ENCODE measurements at places on chromosomes 11 and 22.
A peak's percentile ranks its signal among the peaks of the same experiment; 100 is the strongest.

DNA sequence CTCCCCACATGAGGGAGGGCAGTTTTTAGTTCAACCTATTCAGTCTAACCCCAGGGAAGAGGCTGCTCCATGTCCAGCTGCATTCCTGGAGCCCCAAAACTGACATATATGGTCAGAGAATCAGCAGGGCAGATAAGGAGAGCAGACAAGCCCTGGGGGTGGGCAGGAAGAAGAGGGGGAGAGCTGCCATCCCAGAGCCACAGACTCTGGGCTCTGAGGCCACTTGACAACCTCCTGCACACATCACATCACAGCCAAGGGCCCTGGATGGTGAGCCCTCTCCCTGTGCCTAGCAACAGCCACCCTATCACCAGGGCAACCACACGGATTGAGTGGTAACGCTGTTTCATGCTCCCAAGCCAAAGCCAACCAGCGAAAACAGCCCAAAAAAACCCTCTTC is 3.1 kb downstream of the ARHGAP1 start:
- DNase-seq = no peak

- DNase-seq = no peak
Measured at GRCh38 chr22:47376901-47377505, 614.6 kb downstream of the TBC1D22A start.

DNA sequence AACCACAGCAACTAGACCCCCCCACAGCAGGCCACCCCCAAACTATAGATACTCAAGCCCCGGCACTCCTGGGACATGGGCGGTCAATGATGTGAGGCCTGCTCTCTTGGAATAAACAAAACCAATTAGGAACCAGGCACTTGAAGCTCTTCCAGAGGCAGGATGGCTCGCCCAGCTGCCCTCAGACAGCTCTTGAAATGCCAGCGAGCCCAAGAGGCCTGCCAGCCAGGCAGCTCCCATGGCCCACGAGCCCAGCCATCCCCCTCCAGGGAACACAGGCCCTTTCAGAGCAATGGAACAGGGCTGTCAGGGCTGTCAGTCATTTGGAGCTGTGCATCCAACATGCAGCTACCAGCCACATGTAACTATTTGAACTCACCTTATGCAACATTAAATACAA is 34.0 kb upstream of the TFIP11 start:
- DNase-seq = no peak

GRCh38 chr11:91859666-91860065 is 365.0 kb upstream of the FAT3 start:
- no peak for DNase-seq

- no peak for DNase-seq
Measured at GRCh38 chr22:27314276-27314807, 487.2 kb downstream of the MN1 start.

- no peak for DNase-seq
Measured at GRCh38 chr11:10846660-10847059, 11.2 kb downstream of the ZBED5 start.

GRCh38 chr11:131350872-131351271 is 19.5 kb upstream of the NTM start:
- DNase-seq = no peak

GRCh38 chr11:37264060-37264459 is 666.0 kb upstream of the RAG2 start:
- DNase-seq = no peak

DNA sequence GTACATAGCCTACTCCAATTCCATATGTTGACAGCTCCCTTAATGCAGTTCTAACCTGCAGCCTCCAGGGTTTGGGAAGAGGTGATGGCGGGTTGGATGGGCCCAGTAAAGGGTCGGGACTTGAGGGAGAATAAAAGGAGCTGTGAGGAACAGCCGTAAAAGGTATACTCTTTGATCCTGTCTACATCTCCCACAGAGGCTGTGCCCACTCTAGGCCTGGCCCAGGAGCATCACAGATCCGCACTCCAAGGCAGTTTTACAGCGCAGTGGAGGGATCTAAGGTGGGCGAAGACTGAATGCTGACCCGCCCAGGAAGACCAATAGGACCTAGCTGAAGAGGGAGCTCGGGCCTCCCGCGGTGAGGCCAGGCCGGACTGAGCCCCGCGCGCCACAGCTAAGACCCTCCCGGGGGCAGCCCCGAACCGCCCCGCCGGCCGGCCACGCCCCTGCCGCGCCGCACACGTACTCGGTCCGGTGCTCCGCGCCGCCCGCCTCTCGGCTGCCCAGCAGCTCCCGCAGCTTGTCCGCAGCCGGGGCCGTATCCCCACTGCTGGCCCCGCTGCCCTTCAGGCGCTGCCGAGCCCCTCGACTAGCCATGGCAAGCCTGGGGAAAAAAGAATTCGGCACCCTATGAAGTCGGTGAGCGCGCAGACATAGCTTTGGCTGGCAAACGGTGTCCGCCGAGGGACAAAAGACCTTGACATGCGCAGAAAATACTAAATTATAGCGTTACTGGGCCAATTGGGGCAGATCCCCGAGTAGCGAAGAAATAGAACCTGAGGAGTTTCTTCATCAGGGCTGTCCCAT is at the start of gene ALG9:
Gene ALG9, minus strand, starts transcription at position 696 of the 807 bp plus-strand sequence. Its CDS starts 99 bp downstream, at position 597.
- DNase-seq = peak; percentile 90

GRCh38 chr11:58926695-58927094 is 12.6 kb upstream of the GLYATL1 start:
- DNase-seq = no peak

DNA sequence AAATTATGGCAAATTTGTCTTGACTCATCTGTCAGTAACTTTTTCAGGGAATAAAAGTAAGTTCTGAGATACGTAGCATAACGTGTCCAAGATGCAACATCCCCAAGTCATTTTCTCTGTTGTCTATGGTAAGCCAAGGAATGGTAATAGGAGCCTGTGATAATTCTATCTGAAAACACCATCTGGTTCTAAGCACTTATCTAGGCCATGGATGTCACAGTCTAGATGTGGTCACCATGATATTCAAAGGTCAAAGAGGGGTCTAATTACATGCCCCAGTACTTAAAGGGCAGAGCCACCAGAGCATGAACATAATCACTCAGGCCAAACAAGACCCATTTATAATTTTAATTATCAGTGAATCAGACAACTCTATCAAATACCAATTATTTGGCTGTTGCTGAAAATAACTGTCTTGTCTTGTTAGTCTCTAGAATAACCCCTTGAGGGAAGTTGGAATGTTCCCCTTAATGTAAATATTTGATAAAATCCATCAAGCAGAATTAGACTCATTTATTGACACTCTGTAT is 225.1 kb upstream of the MPPED2 start:
- DNase-seq = no peak

- no peak for DNase-seq
Measured at GRCh38 chr11:944711-945470, 19.2 kb downstream of the AP2A2 start.

- no peak for DNase-seq
Measured at GRCh38 chr22:32175683-32176644, 16.9 kb upstream of the C22orf42 start.

DNA sequence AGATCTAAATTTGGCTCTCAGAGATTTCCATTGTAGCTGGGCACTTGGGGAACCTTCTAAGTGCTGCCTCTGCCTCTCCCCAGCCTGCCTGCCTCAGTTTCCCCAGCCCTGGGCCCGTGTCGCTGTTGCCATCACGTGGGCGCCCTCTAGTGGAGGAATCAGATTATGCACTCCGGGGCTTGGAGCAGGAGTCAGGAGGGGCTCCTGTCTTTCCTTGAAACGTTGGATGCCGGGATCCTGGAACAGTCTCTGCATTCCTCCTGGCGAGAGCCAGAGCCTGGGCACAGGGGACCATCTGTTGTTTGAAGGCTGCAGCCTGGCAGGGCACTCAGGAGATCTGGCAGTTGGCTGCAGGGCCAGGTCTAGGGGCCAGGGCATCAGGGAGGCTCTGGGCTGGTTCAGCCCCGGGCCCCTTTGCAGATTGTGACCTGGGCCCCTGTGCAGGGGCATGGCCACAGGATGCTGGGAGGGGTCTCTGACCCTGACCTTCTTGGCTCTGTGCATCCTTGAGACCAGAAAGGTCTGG is 71.6 kb downstream of the LRP5 start:
- DNase-seq = peak; percentile 76

DNA sequence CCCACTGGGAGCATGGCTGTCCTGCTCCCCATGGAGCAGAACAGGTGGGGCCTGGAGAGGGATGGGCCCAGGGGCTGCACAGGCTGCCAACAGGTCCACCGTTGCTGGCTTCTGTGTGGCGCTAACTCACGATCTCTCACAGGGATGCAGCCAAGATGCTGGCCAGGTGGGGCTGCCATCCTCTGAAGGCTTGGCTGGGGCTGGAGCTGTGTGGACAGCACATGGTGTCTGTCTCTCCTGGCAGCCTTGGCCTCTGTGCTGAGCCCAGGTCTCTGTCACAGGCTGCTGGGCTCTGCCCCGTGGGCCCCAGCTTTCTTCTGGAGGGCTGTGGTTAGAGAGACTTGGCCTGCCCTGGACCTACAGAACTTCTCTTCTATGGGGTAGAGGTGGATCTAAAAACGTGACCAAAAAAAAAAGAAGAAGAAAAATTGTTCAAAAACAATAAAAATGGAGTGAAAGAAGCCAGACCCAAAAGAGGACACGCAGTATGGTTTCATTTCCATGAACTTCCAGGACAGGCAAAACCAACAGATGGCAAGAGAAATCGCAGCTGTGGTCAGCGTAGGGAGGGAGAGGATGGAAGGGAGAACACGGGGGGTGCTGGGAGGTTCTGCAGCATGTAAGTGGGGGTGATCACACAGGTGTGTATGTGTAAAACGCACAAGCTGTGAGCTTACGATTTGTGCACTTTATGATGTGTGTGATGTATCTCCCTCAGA is 12.2 kb downstream of the PARVG start:
- no peak for DNase-seq

- DNase-seq = peak; percentile 15
Measured at GRCh38 chr11:120336641-120337354, 585 bp downstream of the ARHGEF12 start.

GRCh38 chr11:19055016-19055415 is 5.5 kb downstream of the MRGPRX2 start:
- DNase-seq = no peak

DNA sequence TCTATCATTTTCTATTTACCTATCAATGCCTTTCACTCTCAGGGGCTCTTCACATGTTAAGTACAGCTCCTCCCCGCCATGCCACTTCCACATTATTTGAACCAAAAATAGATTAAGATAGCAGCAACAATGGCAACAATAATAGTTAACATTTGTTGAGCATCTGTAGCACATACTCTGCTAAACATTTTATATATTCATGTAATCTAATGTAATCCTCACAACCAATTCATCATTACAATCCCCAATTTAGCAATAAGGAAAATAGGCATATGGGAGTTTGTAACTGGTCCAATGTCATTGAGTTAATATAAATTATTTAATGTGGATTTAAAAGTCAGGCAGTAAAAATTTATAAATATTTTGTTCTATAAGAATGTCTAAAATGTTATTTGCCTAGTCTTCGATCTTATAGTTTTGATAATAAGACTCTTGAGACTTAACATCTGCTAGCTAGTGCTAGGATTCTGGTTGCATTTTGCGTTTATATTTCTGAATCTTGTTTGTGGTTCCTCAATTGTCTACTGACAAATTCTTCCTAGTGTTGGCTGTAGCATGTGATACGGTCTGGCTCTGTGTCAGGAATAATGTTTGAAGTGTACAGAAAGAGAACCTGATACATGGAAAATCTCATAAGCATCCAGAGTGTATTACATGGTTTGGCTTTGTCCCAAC is 621.5 kb upstream of the LUZP2 start:
- DNase-seq = no peak

DNA sequence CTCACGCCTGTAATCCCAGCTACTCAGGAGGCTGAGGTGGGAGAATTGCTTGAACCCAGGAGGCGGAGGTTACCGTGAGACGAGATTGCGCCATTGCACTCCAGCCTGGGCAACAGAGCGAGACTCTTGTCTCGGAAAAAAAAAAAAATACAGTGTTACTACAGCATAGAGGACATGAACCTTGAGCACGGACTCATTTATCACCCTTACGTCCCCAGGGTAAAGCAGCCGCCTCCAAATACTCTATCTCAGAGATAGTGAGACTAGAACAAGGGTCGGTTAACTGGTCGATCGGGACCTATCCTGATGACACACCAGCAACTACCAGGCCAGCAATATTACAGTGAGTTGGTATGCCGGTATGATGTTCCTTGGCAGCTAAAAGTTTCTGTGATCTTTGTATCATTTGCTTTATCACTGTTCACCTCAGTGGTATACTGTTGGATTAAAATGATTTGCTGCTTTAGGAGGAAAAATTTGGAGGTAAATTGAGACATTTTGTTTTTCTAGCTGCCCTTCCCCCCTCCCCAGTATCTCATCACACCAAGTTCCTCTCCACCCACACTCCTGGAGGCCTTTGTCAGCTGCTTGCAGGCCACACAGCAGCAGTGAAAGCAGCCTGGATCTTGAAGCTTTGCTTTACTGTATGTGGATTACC is 7.0 kb upstream of the SIDT2 start:
- no peak for DNase-seq

- DNase-seq = no peak
Measured at GRCh38 chr11:96090711-96091110, 166.8 kb upstream of the MTMR2 start.

DNA sequence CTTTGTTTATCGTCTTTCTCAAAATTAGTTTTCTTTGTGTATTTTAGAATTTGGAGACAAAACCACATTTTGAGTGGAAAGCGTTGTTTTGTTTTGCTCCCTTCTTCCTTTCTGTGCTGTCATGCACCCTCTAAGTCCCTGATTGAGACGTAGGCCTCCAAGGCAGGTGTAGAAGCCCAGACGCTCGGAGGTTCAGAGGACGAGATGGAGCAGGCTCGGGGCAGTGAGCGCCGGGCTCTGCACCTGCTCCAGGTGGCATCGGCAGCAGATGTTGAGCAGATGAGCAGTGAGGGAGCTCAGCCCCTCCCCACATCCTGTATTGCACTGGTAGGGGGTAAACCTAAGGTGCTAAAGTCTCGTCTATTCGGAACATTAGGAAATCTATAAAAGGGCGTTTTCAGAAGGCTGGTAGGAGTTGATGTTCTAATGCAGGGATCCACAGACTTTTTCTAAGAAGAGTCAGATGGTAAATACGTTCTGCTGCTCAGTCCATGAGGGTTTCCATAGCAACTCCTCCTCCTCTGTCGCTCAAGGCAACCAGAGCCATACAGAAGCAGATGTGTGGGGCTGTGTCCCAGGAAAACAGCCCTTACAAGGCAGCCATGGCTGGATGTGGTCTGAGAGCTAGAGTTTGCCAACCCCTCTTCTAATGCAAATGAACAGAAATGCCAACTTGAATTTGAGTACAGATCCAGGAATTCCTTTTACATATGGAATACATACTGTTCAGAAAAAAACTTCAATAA is 724.2 kb downstream of the BRD1 start:
- no peak for DNase-seq

- no peak for DNase-seq
Measured at GRCh38 chr11:111944651-111945051, 7.5 kb downstream of the DIXDC1 start.

- DNase-seq = no peak
Measured at GRCh38 chr11:123186286-123186685, 8.8 kb downstream of the CLMP start.

GRCh38 chr22:29062286-29062821 is 723 bp upstream of the C22orf31 start:
- no peak for DNase-seq

Data from activated CD4-positive, alpha-beta T cell treated with anti-CD3 and anti-CD28 coated beads, Interleukin-2, amount 10 ng/mL, durations not matched to agents 7 days and 5 days (primary cell).